ENCODE measurements at places on chromosomes 5 and 9.

DNA sequence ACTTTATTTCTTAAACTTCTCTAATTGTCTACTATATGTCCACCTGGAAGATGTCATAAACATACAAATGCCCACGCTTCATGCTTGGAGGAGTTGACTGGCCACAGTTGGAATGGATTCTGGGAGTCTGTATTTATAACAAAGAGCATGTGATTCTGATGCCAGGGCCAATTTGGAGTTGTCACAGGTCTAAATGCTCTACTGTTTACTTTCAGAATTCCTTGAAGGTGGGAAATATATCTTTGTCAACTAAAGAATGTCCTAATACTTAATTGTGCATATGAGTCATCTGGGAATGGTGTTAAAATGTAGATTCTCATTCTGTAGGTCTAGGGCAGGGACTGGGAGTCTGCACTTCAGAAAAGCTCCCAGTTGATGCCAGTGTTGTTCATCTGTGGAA lies 196.1 kb downstream of the ANXA1 start:
- DNase-seq = no peak

DNA sequence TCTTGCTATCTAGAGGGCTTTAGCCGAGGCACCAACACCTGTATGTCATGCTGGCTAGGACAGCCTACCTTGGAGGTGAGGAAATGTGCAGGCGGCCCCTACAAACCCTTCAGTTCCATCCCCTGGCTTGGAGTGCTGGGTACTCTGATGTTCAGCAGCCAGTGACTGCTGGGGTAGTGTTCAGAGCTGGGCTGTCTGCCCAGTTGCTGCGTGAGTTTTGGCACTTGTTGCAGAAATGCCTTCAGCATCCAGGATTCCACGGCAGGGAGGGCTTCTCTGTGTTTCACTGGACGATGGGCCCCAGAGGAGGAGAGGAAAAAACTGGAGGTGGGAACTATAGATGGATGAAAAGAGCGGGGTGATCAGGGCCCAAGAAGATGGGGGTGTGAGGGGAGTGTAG lies 10.4 kb downstream of the SWI5 start:
- no peak for DNase-seq

DNA sequence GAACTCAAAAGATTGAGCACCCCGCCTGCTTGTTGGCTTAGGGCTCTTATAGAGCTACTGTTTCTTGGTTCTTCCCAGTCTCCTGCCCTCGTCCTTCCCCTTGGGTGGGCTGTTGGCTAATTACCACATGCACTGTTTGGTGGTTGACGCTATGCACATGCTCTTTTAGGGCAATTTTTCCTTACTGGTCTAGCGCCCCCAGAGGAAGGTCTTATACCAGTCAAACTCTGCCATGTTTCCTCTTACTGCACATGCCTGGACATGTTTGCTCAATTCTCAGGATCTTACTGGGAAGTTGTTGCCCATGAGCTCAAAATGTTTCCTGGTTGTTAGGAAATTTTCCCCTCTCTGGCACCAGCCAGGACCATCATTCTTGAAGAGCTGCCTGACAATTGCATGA lies 101.9 kb downstream of the SLC28A3 start:
- peak; percentile 13 for DNase-seq

DNA sequence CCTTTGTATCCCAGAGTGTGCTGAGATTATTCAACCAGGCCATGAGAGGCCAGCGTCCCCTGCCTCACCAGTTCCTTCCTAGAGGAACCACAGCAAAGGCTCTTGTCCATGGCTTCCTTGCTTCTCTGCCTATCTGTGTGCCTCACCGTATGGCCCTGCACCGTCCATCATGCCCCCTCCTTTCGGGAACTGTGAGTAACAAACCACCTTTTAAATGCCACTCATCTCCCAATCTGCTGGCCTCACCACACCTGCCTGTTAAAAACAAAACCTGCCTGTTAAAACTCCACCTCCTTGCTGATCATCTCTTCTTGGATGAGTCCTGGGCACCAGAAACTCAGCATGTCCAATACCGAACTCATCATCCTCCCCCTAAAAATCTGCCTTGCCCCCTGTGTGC lies 4.4 kb upstream of the OR2Y1 start:
- DNase-seq = no peak

GRCh38 chr9:79567671-79568098 lies 4.1 kb upstream of the TLE4 start:
- no peak for DNase-seq

All from A172 (cell line).